Activated CD4-positive, alpha-beta T cell treated with anti-CD3 and anti-CD28 coated beads for 36 hours (primary cell): ENCODE measurements at places on chromosomes 5 and 9. TPM values are rescaled to one million over a fixed set of nuclear protein-coding genes. Genes with fewer than 3 reads are reported as not detected.

The OTP gene
- total RNA-seq = not detected

The SPATA6L gene
- total RNA-seq = 0.30 TPM

The ITK gene
- total RNA-seq = 249 TPM

The ARAP3 gene
- 3.2 TPM for total RNA-seq

The ENG gene
- 15.2 TPM for total RNA-seq

The SLC6A3 gene
- not detected for total RNA-seq

The MFAP3 gene
- 13.2 TPM for total RNA-seq

The SHB gene
- 1.2 TPM for total RNA-seq

The OMD gene
- total RNA-seq = not detected

The TUSC1 gene
- total RNA-seq = 0.79 TPM

DNA sequence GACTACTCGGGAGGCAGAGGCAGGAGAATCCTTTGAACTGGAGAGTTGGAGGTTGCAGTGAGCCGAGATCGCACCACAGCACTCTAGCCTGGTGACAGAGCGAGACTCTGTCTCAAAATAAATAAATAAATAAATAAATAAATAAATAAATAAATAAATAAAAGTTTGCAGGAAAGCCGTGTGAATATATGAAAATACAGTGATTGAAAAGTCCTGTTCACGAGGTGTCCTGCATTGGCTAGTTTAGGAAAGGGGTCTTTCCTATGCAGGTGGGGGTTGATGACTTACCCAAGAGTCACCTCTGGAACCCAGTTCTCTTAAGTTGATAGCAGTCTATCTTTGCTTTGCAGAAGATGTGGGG lies 7.3 kb downstream of the TENT4A start:
- DNase-seq = no peak

GRCh38 chr5:38207343-38207742 lies 51.0 kb upstream of the EGFLAM start:
- DNase-seq = no peak

DNA sequence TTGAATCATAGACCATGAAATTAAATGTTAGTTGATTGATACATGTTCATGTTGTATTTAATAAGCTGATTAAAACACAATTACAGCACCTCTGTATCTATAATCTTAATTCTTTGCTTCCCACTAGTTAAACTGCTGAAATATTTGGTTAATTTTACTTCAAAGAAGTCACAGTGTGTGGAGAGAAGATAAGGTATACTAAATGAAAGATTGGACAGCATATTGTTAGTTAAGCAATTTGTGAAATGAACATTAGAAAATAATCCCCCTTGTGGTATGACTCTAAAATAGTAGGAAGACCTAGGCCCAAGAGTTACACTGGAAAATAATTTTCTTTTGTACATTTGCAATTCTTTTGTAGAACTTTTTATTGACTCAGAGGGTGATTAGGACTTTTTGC lies 30.3 kb downstream of the MAN2A1 start:
- no peak for DNase-seq

DNA sequence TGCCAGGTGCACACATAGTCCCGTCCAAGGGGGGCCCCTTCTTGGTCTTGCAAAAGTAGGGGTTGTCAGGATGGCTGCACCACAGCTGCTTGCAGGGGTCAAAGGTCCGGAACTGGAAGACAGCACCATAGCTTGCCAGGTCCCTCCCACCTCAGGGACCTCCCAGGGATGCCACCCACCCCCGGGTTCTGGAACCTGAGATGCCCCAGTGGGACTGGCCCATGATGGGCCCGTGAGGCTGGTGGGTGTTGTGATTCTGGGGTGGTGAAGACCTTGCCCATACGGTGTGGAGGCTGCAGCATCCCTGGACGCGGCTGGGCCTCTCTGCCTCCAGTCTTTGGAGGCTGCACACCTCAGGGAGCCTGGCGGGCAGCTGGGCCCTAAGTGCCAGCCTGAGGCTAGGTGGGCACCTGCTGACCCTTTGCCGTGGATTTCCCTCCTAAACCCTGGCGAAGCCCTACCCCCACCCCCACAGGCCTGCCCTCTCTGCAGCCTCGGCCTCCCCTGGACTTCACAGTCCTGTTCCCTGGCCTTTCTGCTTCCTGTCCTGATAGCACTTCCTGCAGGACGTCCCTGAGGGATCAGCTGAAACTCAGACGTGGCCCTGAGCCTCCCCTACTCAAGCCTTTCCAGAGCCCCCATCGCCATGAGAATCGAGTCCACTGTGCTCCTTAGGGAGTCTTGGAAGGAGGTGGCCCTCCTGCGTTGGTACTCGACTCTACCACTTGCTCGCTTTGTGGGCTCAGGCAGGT lies 92.1 kb downstream of the ZNF354C start:
- DNase-seq = no peak

- no peak for DNase-seq
Measured at GRCh38 chr5:33807771-33808170, 84.0 kb downstream of the ADAMTS12 start.

GRCh38 chr5:54607006-54607405 lies 89.4 kb downstream of the SNX18 start:
- no peak for DNase-seq

DNA sequence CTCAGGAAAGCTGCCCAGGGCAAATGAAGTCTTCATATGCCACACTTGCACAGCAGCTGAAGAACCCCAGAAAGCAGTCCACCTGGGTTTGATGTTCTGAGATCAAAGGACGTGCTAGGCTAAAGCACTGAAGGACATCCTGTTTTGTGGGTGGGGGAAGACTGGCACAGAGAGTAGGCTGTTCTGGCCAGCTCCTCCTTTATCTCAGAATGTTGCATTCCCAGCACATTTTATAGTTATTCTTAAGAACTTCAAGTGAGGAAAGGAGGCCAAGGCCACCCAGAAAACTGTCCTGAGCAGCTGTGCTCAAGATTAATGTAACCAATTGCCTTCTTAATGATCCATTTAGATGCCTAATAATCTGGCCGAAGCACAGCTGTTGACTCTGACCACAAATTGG lies 10.9 kb downstream of the SHOC1 start:
- DNase-seq = no peak

DNA sequence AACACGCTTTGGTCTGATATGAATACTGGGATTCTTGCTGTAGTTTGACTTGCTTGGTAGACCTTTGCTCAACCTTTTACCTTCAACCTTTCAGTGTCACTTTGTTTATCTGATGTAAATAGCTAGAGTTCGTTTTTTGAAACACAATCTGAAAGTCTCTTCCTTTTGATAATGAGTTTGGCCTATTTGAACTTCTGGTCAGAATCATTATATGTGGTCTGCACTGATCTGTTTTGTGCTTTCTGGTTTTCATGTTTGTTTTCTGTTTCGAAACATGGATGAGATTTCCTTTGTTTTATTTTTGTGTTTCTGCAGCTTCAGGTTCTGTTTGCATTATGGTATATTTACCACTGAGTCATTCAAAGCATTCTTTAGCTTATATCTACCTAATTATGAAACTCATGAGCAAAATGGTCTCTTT lies 217.5 kb downstream of the GABBR2 start:
- no peak for DNase-seq

- DNase-seq = no peak
Measured at GRCh38 chr5:168308976-168309598, 17.6 kb downstream of the WWC1 start.

GRCh38 chr5:144531188-144531587 lies 360.5 kb downstream of the KCTD16 start:
- no peak for DNase-seq

GRCh38 chr5:27158775-27159174 lies 120.4 kb upstream of the CDH9 start:
- no peak for DNase-seq

DNA sequence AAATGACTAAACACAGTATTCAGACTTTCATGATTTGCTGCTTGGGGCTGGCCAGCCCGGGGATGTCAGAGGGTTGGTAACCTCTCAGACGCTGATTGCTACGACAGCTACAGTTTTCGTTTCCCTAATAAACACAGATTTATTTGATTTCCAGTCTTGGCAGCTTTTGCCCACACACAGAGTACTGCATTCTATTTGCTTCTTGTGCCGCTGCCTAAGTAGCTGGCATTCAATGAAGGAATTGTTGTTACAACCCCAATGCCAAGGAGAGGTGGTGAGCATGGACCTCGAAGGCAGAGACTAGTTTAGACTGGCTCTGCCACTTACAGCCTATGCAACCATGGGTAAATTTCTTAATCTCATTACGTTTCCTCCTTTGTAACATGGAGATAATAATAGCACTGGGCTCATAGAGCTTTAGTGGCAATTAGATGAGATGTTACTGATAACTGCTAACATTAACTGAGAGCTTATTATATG lies 247.1 kb upstream of the PANK3 start:
- DNase-seq = no peak

GRCh38 chr9:93052791-93053540 lies 5.5 kb upstream of the SUSD3 start:
- DNase-seq = no peak

DNA sequence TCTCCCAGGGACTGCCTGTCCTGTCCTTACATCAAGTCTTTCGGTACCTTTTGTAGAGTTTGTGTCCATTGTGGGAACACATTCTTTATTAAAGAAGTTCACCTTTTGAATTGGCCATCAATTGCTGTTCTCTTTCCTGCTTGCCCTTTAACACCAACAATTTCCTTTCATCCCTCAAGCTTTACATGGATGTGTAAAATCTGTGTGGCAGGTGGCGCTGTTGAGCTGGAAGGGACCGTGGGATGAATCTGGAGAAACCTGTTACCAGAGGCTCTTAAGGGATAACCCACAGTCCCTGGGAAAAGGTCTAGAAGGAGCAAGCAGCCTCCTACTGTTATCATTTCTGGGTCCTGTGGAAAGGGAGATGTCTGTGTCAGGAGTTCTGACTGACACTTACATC lies 7.9 kb upstream of the ZFP62 start:
- peak; percentile 87 for DNase-seq

DNA sequence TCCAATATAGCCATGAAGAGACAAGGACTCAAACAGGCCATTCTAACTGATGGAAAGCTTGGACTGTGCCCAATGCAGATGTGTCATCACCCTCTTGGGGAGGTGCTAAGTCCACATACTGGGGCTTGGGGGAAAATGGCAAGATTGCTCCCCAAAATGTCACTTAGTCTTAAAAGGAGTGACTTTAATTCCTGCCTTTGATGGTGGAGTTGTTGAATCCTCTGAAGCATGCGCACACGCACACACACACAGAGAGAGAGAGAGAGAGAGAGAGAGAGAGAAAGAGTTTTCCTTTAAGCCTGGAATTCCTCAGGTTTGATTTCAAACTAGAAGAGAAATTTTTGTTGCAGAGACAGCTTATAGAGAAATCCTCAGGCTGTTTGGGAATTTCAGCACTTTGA lies 161.9 kb upstream of the GAS1 start:
- DNase-seq = no peak

- no peak for DNase-seq
Measured at GRCh38 chr5:175711031-175711430, 53.2 kb downstream of the HRH2 start.

GRCh38 chr5:169339869-169340268 lies 38.9 kb upstream of the SLIT3 start:
- DNase-seq = no peak

GRCh38 chr9:38358390-38359296 lies 33.9 kb upstream of the ALDH1B1 start:
- DNase-seq = no peak

DNA sequence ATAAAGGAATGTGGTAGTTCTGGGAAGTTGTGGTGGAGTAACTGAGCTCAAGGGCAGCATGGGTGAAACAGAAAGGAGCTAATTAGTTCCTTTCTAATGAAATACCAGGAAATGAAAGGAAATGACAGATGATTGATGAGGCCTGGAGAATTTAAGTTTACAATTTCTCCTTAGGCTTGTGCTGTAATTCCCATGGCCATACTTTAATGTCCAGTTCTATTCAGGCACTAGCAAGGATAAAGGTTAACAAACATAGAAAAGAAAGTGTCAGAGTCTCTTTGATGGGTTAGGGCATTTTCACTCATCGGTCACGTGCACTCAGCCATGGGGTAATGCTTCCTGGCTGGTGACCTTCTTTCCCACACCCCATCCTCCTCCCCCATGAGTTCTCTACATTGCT lies 70.3 kb downstream of the CTSL start:
- no peak for DNase-seq

- peak; percentile 47 for DNase-seq
Measured at GRCh38 chr9:128006332-128006996, 25.7 kb upstream of the EEIG1 start.

GRCh38 chr5:125276096-125276495 lies 529.7 kb upstream of the ZNF608 start:
- no peak for DNase-seq

DNA sequence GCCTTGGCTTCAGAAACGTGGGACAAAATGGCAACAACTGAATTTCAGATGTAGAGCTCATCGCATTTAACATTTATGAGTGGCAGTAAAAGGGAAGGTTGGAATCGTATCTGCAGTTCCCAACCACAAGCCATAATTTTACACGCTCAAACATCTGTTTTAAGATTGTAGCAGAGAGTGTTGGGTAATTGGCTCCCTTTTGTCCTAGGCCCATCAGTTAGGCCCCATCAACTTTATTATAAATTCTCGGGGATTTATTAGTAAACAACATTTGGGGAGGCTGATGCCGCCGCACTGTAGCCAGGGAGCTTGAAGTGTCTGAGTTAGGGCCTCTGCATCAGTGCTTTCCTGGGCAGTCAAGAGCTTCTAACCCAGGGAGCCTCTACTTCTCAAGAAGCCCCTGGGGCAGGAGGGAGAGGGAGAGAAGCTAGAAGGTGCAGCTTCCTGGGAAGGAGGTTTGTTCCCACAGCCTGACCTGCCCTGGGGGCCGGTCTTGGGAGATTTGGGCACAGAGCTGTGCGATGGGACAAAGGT lies 66.2 kb downstream of the HSPA4 start:
- no peak for DNase-seq

DNA sequence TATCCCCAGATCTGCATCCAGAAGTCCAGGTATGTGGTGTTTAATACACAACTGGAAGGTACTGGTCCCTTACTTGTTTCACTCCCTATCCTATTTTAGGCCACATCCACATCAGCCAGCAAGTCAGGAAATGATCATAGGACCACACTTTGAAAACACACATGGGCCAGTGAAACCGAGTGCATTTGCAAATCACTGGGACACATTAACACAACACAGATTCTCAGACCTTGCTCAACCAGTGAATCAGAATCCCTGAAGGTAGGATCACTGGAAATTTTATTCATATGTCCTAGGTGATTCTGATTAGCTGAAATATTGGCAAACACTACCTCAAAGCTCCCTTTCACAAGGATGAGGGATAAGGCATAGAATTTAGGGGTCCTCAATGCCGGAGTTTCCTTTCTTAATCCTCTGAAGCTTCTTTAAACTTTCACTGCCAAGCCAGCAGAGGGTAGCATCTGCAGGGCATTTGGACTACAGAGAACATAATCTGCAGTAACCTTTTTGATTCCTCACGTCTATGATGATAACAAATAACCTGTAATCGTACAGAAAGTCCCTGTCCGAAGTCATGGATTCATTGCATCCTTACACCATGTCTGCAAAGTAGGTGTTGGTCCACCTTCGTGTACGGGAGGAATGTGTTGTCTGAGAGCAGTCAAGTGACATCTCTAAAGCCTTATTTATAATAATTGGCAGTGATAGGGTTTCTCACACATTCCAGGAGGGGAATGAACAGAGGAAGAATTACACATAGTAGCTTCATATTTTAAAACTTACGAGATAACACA lies 11.0 kb upstream of the ABLIM3 start:
- no peak for DNase-seq
